ENCODE measurements at places on chromosomes 7 and 10.

- no peak for DNase-seq
Observed at GRCh38 chr10:121437596-121437995, 160.6 kb downstream of the FGFR2 start.

DNA sequence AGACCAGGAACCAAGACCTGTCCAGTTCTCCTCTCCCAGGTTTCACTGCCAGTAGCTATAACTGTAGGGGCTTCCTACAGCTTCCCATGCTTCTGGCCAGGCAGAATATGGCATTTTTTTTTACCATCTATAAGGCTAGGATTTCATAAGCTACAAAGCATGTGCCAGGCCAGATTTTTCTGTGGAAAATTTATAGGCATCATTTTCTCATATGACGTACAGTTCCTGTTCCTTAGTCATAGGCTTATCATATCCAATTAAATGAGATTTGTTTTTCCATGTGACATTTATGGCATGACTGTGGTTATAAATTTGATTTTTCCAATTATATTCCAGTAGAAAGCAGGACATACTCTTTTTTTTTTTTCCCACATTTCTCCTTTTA, 208.6 kb upstream of the NPY start:
- no peak for DNase-seq

- no peak for DNase-seq
Observed at GRCh38 chr7:92697414-92697813, 107.2 kb upstream of the FAM133B start.

GRCh38 chr7:100728196-100728595, 5.2 kb upstream of the ZAN start:
- no peak for DNase-seq

- DNase-seq, result no peak
Observed at GRCh38 chr7:29239638-29240037, 45.1 kb downstream of the CHN2 start.

- no peak for DNase-seq
Observed at GRCh38 chr7:359766-360361, 69.9 kb downstream of the FOXL3 start.

DNA sequence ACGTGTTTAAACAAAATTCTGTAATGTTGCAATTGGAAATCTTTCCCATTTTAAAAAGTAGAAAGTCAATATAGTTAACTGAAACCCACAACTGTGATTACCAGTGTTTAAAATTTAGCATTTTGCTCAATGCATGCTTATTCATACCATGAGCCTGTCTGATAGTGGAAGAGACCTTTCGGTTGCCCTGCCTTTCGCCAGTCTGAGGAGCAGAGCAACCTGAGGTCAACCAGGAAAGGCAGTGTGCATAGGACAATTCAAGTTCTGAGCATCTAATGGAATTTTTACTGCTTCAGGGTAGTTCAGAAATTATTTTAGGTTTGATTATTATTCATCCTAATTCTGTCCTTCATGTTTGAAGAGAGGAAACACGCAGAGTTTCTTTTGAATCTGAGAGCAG, 100.8 kb downstream of the CUBN start:
- DNase-seq, result no peak

- no peak for DNase-seq
Observed at GRCh38 chr7:28701731-28702130, 256.4 kb downstream of the TRIL start.

GRCh38 chr10:96622013-96622787, 35.4 kb upstream of the TM9SF3 start:
- no peak for DNase-seq

GRCh38 chr10:123995461-123996131, 97.8 kb downstream of the CHST15 start:
- no peak for DNase-seq

DNA sequence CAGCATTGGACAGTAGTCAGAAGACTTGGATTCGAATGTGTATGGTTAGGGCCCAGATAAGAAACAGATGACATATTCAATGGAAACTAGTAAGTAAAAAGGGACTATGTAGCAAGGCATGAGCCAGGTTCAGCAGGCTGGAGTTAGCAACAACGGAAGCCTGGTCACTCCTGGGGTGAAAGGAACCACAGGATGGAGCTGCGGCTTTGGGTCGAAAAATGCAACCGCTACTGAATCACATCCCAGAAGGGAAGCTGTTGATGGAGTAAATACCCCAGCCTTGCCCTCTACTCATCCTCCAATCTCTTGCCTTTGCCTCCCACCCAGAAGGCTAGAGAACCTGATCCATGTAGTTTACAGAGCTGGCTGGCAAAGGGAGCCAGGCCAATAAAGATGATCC, 37.5 kb upstream of the EGR2 start:
- DNase-seq, result no peak

- DNase-seq, result peak; percentile 8
Observed at GRCh38 chr7:130096243-130096827, 26.0 kb downstream of the KLHDC10 start.

- DNase-seq, result no peak
Observed at GRCh38 chr10:96418582-96418981, 59.8 kb upstream of the OPALIN start.

GRCh38 chr7:27375958-27376357, 133.4 kb downstream of the EVX1 start:
- no peak for DNase-seq

GRCh38 chr7:65872776-65873581, at the start of gene VKORC1L1:
Gene VKORC1L1 (plus strand): TSS chr7:65873074. CDS start chr7:65873372, 298 bp downstream.
- DNase-seq, result peak; percentile 77

GRCh38 chr7:50364645-50365044, 60.1 kb downstream of the IKZF1 start:
- no peak for DNase-seq

- DNase-seq, result no peak
Observed at GRCh38 chr10:56035489-56035888, 325.6 kb downstream of the ZWINT start.

- no peak for DNase-seq
Observed at GRCh38 chr10:79473496-79474095, 28.2 kb upstream of the ZCCHC24 start.

- DNase-seq, result no peak
Observed at GRCh38 chr7:155356323-155357105, 58.8 kb downstream of the INSIG1 start.

GRCh38 chr10:22539579-22540298, 174.6 kb downstream of the PIP4K2A start:
- no peak for DNase-seq

DNA sequence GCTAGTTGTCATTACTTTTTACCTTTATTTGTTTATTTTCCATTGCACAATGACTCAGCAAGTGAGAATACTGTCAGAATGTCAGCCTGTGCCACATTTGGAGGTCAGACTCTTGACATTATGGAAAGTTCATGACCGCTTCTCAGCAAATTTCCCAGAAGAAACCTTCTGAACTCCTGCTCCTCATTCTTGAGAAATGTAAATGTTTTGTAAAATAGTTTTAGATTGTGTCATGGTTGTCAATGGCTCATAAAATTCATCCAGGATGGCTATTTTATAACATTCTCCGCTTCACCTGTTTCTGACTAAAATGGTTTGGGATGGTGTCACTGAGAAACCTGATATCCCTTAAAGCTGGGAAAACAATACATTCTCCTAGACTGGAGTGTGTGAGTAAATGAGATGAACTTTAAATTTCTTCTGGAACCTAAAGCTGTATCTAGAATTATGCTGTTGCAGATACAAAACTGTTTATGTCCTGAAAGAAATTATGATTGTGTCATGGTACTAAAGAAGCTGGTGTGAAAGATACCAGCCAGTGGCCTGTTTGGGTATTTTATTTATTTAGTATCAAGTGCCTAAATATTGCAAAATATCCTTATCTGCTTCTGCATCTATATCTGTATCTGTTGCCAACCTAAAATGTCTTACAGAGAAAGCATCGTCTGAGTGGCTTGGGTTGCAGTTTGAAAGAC, 671.7 kb downstream of the GATA3 start:
- DNase-seq, result no peak

GRCh38 chr10:115696747-115697146, 576.3 kb downstream of the GFRA1 start:
- DNase-seq, result no peak

DNA sequence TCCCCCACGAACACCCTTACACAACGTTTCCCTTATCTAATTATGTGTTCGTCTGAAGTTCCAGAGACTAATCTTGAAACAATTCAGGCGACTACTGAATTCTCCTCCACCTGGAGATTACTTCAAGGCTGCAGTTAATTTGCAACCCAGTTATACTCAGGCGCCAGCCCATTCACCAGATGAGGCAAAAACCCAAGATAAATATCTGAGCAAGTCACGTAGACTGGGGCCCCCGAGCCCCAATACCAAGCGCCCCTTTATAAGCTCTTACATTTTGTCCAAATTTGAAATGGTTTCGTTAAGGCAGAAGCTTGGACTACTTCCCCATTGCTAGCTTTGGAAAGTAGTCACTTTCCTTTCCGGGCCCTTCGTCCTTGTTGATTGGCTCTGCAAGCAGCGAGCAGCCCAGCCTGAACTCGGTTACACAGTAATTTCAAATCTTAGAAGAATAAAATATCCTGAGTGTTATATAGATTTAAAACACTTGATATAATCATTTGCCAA, 1.2 kb downstream of the TPK1 start:
- no peak for DNase-seq

- no peak for DNase-seq
Observed at GRCh38 chr7:129047761-129048160, 7.2 kb downstream of the TNPO3 start.

- no peak for DNase-seq
Observed at GRCh38 chr10:3295582-3296151, 123.1 kb upstream of the PITRM1 start.

- no peak for DNase-seq
Observed at GRCh38 chr10:92081641-92082040, 158.1 kb downstream of the BTAF1 start.

DNA sequence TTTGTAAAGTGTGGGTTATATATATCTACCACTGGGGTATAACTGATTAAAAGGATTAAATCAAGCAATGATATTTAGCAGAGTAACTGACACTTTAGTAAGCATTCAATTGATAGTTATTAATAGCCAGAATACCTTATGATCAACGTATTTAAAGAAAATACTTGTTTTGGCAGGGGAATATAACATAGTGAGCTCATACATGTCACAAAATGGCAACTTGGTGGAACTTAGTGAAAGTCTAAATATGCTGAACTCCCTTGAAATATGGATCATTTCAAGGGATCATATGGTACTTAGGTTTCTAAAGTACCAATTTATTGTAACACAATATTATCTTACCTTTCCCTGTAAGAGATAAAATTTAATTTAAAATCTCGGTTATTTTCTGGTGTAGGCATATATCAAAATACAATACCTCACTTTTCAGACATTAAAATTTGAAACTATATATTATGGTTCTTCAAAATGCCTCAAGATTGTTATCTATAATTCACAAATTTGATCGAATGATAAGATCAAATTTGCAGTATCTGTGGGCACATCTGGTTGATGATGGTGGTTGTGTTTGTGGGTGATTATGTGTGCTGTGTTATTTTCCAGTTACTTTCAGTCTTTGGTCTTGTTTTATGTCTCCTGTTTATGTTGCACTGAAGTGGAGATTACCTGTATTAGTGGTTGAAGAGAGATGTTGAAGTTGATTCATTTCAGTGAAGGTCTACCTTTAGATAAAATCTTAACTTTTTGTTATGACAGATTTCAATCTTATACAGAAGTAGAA, 5.2 kb downstream of the ARL4A start:
- no peak for DNase-seq

DNA sequence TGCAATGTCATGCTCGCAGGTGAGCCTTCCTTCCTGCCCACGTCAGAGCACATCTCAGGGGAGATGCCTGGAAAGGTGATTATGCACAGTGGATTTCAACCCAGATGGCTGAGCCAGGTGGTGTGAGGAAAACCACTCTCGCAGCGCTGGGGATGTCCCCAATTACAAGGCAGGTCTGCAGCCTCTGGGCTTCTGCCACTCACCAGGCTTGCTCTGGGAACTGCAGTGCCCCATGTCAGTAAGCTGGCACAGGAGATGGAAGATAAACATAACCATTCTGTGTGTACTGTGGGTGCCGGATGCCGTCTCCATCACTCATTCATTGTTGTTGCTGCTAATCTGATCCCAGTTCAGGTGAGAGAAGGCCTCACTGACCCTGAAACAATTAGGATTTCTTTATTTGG, 222.9 kb upstream of the PITRM1 start:
- DNase-seq, result no peak

GRCh38 chr7:16078076-16078952, 343.0 kb downstream of the CRPPA start:
- DNase-seq, result peak; percentile 0

DNA sequence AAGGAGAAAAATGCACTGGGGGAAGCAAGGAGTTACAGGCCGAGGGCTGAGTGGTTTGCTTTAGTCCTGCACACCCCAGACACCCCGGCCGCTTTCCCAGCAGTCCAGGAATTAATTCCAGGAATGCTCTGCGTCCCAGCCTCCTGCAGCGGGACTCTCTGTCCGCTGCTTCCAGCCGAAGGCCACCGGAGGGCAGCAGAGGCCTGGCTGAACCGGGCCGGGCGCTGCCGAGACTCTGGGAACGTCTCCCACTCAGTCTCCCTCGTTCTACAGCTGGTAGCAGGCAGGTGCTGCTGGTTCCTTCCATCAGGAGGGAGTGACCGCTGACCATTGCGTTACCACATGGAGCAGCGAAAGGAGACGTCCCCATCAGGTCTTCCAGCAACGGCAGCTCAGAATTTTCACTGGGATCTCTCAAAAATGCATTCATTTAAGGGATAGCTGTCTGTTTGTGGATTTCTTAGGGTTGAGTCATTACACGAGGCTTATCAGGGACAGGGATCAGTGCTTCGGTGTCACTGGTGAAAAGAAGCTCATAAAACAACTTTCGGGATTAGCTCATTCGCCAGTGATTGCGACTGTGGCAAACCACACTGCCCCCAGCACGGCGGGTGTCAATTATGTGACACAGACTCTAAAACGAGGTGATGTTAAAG, 24.9 kb upstream of the PITRM1 start:
- DNase-seq, result peak; percentile 6

DNA sequence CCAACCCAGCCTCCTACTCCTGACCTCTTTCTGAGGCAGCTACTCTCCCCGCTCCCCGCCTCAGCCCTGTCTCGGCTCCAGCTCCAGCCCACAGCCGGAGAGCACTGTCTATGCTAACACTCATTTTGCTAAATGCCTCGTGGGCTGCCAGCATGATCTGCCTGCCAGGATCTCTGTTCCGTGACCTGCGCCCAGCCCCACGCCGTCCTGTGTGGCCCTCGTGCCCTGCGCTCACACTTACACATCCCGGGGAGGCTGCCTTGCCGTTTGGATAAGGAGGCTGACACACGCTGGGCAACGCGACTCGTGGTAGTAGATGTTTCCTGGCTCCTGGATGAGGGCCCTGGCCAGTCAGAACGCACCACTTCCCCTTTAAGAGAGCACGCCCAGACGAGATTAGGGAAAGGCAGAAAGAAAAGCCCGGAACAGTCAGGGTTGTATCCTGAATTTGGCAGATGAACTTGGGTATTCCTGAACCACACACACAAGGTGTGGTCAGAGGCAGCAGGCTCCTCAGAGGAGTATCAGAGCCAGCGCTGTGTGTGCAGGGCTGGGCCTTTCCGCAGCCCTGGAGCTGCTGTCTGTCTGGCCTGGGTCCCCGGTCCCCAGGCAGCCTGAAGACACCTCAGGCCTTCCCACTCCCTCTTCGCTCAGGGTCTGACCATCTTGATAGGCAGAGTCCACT, 97.7 kb upstream of the EFCAB10 start:
- peak; percentile 77 for DNase-seq

All from cerebellar nuclear complex (tissue), 1 donor.